ENCODE measurements at places on chromosomes 16 and 17. TPM values are rescaled to one million over a fixed set of nuclear protein-coding genes. Genes with fewer than 3 reads are reported as not detected.

The TBC1D3G gene
- not detected for total RNA-seq

The SEPTIN1 gene
- total RNA-seq, result not detected

The PITPNM3 gene
- 0.57 TPM for total RNA-seq

The ESRP2 gene
- not detected for total RNA-seq

The NPW gene
- total RNA-seq, result not detected

The C16orf92 gene
- not detected for total RNA-seq

The RNU2-1 gene
- total RNA-seq, result not detected

The SLC35G6 gene
- not detected for total RNA-seq

The KRTAP4-1 gene
- not detected for total RNA-seq

The XYLT1 gene
- total RNA-seq, result 32.7 TPM

The KRT20 gene
- total RNA-seq, result not detected

The TEX19 gene
- total RNA-seq, result not detected

The BTBD17 gene
- not detected for total RNA-seq

The CPNE7 gene
- total RNA-seq, result 0.65 TPM

- DNase-seq, result peak; percentile 37
Observed at GRCh38 chr17:61997664-61998063, 67.4 kb downstream of the MED13 start.

DNA sequence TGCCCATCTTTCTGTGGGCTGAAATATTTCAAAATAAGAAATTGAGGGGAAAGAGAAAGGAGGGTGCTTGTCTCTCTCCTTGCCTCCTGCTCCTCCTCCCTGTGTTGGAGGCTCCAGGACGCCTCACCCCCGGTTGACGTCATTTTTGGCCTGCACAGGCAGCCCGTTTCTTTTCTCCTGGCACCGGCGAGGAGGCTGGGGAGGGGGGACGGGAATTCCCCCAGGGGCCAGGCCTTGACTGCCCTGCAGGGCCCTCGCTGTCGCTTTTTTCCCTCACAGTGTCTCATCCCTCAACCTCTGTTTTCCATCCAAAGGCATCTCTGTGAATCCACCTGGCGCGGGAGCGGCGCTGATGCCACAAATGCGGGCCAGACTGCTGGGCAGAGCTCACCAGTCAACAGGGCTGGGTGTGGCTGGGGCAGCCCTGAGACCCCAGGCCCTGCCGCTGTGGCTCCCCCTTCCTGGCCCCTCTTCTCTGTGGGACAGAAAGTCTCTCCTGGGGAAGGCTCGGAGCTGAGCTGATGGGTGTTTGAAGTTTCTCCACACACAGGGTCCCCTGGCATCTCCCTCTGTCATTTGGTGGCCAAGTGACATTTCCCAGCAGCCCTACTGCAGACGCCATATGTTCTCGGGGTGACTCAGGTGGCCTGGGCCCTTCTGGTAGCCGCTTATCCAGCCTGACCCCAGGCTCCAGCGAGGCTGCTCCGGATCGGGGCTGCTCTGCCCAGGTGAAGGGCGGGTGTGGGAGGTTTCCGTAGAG lies 16.0 kb downstream of the CENPX start:
- DNase-seq, result peak; percentile 62

- DNase-seq, result peak; percentile 90
Observed at GRCh38 chr16:84228256-84228838, 11.5 kb downstream of the KCNG4 start.

DNA sequence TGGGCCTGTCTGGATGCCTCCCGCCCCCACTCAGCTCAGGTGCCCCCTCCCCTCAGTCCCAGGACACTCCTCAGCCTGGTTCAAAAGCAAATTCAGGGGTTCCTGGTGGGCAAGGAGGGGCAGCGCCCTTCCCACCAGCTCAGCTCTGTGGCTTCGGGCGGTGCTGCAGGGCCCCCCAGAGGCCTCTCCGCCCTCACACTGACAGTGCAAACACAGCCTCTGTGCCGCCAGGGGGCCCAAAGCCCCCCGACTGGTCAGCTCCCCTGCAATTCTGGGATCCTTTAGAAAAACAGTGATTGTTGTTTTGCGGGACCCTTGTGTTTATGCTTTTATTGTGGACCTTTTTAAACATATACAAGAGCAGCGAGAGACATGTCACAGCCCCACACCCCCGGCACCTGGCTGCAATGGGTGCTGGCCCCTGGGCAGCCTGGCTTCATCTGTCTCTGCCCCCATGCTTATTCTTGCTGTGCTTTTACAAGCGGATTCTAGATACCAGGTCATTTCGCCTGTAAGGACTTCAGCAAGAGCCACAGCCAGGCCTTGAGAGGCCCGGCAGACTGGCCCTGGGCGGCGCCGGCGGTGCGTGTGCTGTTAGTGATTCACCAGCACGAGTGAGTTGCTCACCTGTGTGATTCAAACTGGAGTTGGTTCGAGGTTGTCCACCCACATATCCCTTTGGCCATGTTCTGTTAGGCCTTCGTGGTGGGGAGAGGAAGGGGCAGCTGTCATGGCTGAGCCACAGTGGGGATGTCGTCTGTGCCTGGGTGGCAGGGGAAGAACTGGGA lies 21.2 kb downstream of the ZNF469 start:
- DNase-seq, result no peak

DNA sequence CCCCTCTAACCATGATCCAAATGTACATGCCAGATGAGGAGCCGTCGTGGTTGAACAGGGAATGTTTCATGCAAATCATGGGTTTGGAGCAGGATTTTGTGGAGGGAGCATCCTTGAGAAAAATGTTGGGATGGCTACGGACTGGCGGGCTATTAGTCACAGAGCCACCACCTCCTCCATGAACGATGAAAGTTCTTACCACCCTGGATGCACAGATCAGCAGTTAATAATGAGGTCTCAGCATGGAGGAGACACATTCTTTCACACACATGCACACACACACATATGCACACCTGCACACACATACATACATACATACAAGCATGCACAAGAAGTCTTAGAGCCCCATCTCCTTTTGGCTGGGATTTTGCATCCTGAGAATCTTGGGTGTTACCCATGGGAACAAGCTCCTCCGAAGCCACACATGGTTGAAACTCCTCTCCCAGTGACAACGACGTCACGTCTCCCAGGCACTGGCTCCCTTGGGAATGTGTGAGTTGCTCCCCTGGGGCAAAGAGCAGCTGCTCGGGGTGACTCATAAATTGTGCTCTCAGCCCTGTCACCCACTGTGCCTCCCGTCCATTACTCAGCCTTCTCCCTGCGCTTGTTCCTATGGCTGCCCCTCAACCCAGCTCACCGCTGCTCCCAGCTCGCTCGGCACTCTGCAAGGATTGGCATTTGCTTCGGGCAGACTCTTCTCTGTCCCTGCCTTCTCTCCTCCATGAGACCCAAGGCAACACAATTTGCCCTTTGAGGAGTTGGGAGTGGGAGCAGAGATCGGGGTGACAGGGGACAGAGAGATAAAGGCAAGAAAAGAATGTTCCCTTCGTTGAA lies 344.6 kb downstream of the SOX9 start:
- peak; percentile 46 for DNase-seq

DNA sequence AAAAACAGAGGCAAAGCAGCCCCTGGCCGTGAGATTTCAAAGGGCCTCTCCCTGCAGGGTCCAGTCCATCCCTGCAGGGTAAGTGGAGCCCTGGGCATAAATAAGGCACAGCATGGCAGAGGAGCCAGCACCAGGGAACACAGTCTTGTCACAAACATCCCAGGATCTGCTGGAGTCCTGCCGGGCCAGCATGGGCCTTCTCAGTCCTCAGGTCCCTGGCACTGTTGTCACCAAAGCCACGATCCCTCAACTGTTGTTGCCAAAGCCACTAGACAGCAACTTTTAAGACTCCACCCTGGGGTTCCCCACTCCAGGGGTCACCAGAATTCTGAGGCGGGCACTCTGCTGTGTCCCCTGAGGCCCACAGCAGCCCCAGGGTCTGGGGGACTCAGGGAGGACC lies 47.8 kb upstream of the BAHCC1 start:
- no peak for DNase-seq

GRCh38 chr17:80319999-80320344 lies 59.3 kb downstream of the RNF213 start:
- DNase-seq, result no peak

GRCh38 chr17:2146132-2146871 lies 91.4 kb downstream of the HIC1 start:
- DNase-seq, result no peak

GRCh38 chr17:33383488-33384023 lies 90.5 kb upstream of the ASIC2 start:
- no peak for DNase-seq

- no peak for DNase-seq
Observed at GRCh38 chr17:41864498-41864835, 756 bp downstream of the KLHL11 start.

GRCh38 chr16:11793840-11794239 lies 3.2 kb downstream of the ZC3H7A start:
- DNase-seq, result peak; percentile 27

DNA sequence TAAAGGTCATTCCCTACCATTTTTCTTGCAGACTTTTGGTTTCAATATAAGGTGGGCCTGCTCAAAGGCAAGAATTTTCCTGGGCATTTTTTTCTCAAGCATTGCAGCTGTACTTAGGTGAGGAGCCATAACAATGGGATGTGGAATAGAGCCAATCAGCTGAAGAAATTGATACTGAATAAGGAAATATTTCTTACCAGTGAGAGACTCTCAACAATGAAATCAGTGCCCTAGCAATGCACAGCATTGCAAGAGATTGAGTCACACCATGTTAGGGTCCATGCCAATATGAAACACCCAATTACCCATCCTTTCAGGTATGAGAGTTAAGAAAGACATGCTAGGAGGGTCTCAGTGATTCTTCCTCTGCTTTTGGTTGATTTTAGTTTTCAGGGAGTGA lies 237.6 kb downstream of the SOX9 start:
- peak; percentile 91 for DNase-seq

GRCh38 chr17:28509789-28510188 lies 3.6 kb downstream of the FOXN1 start:
- DNase-seq, result no peak

GRCh38 chr16:64390102-64390501 lies 731.8 kb downstream of the CDH11 start:
- DNase-seq, result peak; percentile 76

DNA sequence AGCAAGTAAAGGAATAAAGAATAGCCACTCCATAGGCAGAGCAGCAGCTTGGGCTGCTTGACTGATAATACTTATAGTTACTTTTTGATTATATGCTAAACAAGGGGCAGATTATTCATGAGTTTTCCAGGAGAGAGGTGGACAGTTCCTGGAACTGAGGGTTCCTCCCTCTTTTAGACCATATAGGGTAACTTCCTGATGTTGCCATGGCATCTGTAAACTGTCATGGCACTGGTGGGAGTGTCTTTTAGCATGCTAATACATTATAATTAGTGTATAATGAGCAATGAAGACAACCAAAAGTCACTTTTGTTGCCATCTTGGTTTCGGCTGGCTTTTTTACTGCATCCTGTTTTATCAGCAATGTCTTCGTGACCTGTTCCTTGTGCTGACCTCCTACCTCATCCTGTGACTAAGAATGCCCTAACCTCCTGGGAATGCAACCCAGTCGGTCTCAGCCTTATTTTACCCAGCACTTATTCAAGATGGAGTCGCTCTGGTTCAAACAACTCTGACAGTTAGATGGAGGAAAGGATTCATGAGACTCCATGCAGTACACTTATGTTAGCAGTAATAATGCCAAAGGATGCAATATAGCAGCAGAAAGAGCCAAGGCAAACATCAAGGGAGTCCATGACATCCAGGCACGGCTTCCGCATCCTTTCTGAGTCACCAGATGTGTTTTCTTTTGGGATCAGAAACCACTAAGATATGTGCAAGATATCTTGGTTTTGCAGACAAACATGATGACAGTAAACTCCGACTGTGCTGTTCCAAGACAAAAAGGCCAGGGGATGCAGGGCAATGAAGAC lies 55.8 kb upstream of the B4GALNT2 start:
- DNase-seq, result peak; percentile 89

GRCh38 chr16:86865851-86866662 lies 287.7 kb downstream of the FOXL1 start:
- DNase-seq, result no peak

GRCh38 chr16:8937803-8938202 lies 25.9 kb downstream of the USP7 start:
- DNase-seq, result no peak

GRCh38 chr16:88761143-88761534 lies 23.9 kb downstream of the PIEZO1 start:
- no peak for DNase-seq

DNA sequence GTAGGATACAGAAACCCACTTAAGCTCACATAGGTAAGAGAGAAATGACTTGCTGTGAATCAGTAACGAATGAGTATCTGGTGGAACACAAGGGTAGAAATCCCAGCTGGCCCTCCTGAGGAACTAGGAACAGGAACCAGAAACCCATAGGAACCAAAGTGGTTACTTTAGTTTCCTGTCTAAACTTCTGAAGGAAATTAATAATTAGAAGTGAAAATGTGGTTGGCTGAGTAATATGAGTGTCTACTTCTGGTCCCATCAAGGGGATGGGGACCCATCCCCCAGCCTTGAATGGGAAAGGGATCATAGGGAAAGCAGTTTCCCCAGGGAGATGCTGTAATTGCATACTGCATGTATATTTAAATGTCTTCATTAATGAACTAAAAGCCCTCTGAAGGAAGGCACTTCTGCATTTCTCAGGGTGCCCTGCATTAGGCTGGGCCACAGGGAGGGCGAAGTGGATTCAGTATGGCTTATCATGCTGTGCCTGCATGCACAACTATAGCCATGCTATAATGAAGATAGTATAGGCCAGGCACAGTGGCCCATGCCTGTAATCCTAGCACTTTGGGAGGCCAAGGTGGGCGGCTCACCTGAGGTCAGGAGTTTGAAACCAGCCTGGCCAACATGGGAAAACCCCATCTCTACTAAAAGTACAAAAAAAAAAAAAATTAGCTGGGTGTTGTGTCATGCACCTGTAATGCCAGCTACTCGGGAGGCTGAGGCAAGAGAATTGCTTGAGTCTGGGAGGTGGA lies 45.6 kb downstream of the CYB5B start:
- no peak for DNase-seq
